ENCODE measurements at places on chromosomes 1 and 21.

DNA sequence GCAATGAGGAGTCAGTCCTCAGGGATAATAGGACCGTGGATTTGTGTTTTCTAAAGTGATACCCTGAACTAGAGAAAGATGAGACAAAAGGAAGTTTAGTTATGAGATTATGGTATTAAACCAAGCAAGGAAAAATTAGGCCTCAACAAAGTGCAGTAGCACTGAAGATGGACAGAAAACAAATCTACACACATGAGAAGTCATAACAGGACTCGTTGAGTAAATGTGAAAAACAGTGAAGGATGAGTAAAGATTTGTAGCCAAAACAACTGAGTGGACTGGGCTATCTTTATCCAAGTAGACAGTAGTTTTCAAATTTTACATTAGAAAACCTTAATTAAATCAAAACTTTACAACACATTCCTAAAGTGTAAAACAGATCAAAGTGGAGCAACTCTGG is 15.0 kb downstream of the EPRS1 start:
- DNase-seq, result no peak

DNA sequence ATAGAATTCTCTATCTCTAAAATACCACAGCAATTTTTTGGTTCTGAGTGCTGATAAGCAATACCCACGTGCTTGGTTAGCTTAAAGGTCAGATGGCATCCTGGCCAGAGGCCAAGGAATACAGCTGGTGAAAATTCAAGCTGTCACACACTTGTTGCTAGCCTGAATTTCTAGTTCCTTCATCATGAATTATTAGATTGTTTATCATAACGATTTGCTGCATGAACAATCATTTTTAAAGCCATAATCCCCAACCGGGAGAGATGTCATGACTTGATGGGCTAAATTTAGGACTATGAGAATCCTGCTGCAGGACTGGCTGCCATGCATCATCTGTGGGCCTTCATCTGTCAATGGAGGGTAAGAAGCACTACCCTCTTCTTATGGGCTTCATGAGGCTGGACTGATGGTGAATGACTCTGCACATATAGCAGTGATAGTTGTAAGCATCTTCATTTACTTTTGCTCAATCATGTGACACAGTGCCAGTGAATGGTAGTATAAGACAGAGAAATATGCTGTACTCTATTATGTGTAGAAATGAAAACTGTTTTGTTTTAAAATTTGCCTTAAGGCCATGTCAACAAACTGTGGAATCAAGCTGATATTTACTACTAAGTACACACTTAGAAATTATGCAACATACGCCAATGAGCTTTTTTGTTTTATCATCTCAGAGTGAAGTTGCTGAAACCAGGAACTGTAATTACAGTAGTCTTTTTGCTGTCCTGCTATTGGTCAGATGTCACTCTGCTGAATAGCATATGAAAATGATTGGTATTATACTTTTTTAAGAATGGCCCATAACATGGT is 80.5 kb upstream of the RALGPS2 start:
- DNase-seq, result no peak

DNA sequence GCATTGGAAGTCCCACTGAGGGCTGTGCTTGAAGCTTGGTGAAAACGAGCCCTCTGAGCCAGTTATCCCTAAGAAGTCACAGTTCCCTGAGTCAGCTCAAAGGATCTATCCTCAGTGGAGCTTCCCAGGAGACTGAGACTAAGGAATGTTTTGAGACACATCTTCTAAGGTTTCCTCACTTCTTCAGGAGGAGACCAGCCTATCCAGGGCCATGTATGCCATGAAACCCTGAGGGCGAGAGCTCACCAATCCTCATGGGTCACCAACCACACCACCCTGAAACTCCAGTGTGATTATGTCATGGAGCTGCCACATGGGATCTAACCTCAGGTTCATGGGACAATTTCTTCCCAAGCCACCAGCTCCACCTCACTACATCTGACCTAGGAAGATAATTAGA is 7.6 kb upstream of the TIE1 start:
- DNase-seq, result no peak

GRCh38 chr1:205669341-205670149 is 10.8 kb downstream of the SLC45A3 start:
- DNase-seq, result no peak

DNA sequence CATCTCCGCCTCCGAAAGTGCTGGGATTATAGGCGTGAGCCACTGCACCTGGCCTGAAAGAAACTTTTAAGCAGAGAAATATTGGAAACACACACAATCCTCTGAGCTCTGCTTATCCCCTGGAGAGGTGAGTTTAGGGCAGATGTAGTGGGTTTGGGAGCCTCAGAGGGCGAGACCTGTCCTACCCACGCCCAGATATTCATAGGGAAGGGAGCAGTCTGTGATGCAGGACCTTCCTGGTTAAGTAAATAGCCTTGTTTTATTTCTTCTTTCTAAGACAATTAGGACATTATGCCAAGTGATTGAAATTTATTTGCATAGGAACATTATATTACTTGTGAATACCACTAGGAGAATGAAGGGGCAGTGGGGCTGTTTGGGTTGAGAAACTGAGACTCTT is 18.0 kb upstream of the SLC45A1 start:
- DNase-seq, result no peak

DNA sequence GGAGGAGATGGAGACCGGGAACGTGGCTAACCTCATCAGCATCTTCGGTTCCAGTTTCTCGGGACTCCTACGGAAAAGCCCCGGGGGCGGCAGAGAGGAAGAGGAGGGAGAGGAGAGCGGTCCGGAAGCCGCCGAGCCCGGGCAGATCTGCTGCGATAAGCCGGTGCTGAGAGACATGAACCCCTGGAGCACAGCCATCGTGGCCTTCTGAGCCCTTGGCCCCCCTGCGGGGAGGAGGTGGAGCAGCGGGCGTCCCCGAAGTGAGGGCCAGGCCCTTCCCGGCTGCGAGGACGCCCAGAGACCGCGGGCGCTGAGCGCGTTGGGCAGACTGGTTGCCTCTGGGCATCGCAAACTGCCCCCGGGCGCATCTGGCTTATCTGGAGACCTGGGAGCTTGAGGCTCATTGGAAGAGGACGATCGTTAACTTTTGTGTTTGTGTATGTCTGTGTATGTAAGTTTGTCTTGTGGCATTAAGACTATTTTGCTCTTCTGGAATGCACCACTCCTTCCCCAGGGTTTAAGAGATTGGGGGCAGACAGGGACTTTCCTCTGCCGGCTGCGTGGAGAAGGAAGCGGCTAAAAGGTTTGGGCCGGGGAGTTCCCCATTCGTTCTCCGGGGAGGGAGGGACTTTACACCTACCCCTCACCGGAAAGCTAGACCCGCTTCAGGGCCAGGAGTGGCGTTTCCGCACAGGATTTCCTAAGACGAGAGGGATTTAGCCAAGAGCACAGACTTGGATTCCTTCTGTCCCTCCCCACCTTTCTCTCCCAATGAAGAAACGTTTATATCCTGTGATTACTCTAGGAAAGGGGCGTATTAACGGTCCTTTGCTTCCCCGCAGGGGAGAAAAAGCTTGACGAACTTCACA is 1.4 kb downstream of the IER5 start:
- DNase-seq, result peak; percentile 96

GRCh38 chr21:14078746-14079375 is 131.9 kb downstream of the LIPI start:
- no peak for DNase-seq

- DNase-seq, result no peak
These were observed 69.6 kb upstream of the KRTAP19-8 start for GRCh38 chr21:31107871-31108270.

GRCh38 chr1:68051475-68051874 is 1.0 kb upstream of the DIRAS3 start:
- no peak for DNase-seq

GRCh38 chr1:186689376-186689775 is 9.2 kb upstream of the PTGS2 start:
- no peak for DNase-seq

DNA sequence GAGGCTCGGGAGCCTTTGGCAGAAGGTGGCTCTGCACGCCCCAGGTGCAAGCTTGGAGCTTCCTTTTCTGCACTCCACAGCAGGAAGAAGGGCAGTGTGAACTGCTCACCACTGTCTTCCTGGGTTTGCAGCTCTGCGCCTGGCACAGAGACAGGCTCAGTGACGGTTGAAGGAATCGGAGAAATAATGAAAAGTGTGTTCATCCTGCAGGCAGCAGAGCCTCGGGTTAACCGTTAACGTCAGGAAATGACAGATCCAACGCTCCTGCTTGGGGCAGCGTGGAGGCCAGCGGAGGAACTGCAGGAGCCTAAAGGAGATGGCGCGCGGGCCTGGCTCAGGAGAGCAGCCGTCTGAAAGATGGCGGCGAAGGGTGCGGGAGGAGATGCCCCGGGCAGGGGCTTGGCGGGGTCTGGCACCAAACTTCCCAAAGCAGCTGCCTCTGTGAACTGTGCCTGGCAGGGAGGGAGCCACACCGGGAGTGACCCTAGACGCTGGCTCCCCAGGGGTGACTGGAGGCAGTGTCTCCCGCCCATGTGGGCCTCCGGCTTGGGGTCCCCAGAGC is 10.9 kb upstream of the SAMD11 start:
- DNase-seq, result peak; percentile 3

DNA sequence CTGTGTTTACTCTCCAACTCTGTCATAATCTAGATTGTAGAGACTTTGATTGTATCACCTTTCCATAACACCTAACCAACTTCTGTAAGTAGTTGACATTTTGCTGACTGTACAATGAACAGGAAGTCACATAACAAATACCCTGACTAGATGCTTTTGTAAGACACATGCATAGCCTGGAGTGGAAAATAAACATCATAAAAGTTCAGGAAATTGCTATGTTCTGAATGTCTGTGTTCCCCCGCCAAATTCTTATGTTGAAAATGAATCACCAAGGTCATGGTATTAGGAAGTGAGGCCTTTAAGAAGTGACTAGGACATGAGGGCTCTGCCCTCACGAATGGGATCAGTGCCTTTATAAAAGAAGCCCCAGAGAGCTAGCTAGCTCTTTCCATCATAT is 40.4 kb upstream of the ZSWIM5 start:
- DNase-seq, result no peak

GRCh38 chr1:231442735-231443134 is 20.6 kb upstream of the EGLN1 start:
- no peak for DNase-seq

DNA sequence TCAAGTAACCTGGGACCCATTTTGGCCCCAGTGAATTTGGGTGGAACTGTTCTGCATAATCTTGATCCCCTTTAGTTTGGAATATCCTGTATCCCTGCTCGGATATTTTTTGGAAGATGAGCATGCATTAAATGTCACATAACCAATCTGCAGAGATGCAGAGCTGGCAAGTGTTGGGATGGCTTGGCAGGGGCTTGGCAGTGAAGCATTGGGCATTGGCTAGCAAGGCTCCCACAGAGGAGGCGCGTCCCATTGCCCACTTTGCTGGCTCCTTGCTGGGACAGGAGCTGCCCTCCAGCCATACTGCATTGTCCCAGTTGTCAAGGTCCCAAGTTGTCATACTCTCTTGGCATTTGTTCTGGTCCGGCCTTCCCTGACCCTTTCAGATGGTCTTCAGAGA is 29.9 kb downstream of the LAMC2 start:
- no peak for DNase-seq

DNA sequence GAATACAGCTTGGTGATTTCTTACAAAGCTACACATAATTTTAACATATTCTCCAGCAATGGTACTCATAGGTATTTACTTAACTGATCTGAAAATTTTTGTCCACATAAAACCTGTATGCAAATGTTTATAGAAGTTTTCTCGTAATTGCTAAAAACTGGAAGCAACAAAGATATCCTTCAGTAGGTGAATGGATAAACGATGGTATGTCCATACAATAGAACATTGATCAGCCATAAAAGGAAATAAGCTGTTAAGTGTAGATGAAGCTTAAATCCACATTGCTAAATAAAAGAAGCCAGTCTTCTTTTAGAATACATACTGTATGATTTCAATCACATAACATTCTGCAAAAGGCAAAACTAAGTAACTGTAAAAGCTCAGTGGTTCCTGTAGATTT is 224.8 kb upstream of the DPYD start:
- DNase-seq, result no peak

DNA sequence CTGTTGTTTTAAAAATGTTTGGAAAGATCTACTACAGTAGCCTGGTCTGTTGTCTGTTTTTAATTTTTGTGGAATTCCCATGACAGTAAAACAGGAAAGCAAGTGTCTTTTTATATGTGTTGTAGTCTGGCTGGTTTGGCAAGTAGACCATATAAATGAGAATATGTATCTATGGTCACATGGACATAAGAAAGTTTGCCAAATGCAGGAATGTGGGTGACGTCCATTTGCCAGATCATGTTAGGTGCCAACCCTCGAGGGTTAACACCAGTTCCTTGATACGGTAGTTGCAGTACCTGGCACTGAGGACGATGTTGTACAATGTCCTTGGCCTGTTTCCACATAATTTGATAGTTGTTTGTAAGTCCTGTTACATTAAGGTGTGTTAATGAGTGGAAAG is 6.2 kb downstream of the DAP3 start:
- no peak for DNase-seq

GRCh38 chr1:40861224-40862003 is 749 bp downstream of the CITED4 start:
- no peak for DNase-seq
